ENCODE measurements at places on chromosomes 16 and 17.

GRCh38 chr17:32777436-32777835 is 99.5 kb downstream of the MYO1D start:
- no peak for DNase-seq

DNA sequence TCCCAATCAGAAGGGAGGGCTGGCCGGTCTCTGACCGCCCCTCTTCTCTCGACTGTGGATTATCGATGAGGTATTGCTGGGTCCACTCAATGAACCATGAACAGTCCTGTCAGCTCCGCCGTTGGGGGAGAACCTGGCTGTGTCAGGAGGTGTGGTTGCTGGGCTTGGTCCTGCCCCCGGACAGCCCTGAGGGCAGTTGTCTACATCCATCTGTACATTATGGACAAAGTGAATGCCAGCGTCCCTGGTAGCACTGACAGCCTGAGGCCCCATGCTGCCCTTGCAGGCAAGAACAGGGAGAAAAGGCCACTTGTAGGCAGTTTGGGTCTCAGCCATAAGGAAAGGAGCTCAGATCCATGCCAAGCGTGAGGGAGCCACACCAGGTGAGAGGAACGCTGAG is 38.9 kb downstream of the ST3GAL2 start:
- no peak for DNase-seq

DNA sequence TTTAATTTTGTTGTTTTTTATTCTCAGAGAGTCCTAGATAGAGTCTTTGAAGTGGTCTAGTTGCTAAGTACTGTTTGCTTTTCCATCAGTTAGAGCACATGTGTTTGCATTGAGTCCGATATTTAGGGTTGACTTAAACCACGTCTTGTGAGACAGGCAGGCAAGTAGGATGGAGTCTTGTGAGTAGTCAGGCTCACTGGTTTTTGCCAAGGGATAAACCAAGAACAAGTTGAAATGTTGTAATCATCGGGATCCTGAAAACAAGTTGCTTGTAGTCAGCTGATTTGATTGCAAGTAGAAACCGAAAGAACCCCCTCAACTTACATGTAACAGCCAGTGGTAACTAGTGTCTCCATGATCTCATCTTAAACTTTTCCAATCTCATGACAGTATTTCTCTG is 17.2 kb downstream of the ATP6V0A1 start:
- peak; percentile 12 for DNase-seq

DNA sequence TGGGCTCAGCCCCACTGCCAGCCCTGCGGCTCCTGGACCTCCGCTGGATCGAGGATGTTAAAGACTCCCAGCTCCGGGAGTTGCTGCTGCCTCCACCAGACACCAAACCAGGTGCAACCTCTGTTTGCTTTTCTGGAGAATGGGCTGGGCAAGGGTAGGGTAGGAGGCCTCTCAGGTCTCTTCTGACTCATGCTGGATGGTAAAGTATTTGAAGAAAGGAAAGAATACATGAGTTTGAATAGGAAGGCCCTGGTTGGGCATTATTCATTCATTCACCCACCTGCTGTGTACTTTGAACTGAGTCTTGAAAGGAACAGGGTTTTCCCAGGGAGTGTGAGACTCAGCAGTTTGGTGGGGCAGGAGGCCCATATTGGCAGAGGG is 6.5 kb upstream of the ORAI3 start:
- DNase-seq = no peak

GRCh38 chr16:67657017-67657608 is 2.9 kb downstream of the ACD start:
- no peak for DNase-seq

DNA sequence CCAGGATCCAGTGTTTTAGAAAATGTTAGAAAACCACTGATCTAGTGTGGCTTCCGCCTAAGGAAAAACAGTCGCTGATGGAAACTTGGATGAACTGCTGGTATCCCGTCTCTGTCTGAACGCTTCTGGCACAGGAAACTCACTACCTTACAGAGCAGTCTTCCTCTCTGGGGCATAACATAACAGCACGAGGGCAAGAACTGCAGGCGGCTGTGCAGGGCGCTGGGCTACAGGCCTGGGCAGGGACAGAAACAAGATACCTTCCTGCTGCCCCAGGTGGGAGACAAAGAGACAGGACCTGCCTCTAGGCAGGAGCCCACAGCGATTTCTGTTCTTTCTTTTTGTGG is 10.5 kb downstream of the MXRA7 start:
- DNase-seq = no peak

GRCh38 chr17:62105357-62105756 is 40.3 kb upstream of the MED13 start:
- DNase-seq = no peak

DNA sequence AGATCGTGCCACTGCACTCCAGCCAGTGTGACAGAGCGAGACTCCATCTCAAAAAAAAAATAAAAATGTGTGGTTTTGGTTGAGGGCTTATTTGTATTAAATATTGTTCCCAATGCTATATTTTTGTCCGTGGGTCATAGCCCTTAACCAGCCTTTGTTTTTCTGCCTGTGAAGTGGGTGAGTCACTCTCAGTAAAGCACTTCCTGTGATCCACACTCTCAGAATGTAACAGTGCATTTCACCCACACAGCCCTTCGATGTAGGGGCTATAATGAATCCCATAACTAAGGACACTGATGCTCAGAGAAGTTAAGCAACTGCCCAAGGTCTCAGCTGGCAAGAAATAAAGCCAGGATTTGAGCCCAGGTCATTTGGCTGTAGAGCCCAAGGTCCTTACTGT is 34.7 kb upstream of the POLR3E start:
- DNase-seq = no peak

- DNase-seq = peak; percentile 66
Measured at GRCh38 chr16:11586856-11587642, at the start of gene LITAF. LITAF (minus strand) TSS chr16:11586919; CDS start chr16:11556730, 30,189 bp downstream.

GRCh38 chr17:62599964-62600657 is 27.4 kb upstream of the MRC2 start:
- no peak for DNase-seq

GRCh38 chr16:609316-609715 is 19.4 kb downstream of the RAB40C start:
- no peak for DNase-seq

DNA sequence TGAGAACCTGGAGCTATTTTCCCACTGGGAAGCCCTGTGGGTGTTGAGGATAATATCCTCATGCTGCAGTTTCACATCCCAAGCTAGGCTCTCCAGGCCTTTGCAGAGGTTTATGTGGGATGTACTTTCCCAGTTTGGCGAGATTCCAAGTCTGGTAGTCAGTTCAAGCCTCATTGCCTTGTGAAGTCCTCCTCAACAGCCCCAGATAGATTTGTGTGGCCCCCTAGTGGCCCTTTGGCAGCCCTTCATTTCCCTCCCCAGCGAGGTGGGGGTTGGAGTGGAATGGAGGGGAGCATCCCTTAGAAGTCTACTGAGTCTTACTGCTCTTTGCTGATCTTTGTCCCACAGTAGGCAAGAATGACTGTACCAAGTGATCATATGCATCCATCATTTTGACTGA is 137.9 kb downstream of the CDH11 start:
- DNase-seq = peak; percentile 79

- no peak for DNase-seq
Measured at GRCh38 chr16:57213462-57213861, 27.3 kb downstream of the RSPRY1 start.

DNA sequence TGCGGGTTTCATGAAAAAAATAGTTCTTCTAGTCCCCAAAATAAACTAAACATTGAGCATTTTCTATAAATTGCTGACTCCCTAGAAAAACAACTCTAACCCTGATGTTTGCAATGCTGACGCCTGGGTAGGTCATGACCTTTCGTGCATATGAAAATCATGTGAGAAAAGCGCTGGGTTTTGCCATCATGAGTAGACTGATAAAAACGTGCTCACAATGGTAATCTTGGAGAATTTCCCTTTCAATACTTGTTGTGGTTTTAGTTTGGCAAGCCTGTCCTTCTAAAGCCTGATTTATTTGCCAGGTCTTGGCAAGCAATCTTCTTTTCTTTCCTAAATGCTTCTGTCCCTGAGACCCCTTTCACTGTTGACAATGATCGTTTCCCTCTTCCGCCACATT is 4.0 kb upstream of the CLEC10A start:
- no peak for DNase-seq

- no peak for DNase-seq
Measured at GRCh38 chr17:77300016-77300686, 159.4 kb downstream of the SEC14L1 start.

GRCh38 chr17:29718446-29719039 is 95.8 kb upstream of the CORO6 start:
- no peak for DNase-seq

DNA sequence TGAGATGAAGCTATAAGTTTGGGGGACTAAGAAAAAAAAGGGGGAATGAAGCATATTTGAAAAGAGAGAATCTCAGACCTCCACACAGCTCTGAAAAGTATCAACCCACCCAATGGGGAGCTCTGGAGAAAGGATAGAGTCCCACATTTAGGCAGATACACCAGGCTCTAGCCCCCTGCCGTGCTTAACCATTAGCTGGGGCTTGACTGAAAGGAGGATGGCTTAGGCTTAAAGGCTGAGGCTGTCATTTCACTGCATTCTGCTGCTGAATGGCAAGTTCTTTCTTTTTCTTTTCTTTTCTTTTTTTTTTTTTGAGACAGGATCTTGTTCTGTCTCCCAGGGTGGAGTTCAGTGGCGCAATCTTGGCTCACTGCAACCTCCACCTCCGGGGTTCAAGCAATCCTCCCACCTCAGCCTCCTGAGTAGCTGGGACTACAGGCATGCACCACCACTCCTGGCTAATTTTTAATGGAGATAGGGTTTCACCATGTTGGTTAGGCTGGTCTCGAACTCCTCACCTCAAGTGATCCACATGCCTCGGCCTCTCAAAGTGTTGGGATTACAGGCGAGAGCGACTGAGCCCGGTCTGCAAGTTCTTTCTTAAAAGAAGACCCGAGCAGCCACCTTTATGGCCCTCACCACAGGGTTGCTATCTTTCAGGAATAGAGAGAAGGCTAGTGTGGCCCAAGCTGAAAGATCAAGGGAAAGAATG is 9.0 kb upstream of the MMP2 start:
- DNase-seq = no peak

DNA sequence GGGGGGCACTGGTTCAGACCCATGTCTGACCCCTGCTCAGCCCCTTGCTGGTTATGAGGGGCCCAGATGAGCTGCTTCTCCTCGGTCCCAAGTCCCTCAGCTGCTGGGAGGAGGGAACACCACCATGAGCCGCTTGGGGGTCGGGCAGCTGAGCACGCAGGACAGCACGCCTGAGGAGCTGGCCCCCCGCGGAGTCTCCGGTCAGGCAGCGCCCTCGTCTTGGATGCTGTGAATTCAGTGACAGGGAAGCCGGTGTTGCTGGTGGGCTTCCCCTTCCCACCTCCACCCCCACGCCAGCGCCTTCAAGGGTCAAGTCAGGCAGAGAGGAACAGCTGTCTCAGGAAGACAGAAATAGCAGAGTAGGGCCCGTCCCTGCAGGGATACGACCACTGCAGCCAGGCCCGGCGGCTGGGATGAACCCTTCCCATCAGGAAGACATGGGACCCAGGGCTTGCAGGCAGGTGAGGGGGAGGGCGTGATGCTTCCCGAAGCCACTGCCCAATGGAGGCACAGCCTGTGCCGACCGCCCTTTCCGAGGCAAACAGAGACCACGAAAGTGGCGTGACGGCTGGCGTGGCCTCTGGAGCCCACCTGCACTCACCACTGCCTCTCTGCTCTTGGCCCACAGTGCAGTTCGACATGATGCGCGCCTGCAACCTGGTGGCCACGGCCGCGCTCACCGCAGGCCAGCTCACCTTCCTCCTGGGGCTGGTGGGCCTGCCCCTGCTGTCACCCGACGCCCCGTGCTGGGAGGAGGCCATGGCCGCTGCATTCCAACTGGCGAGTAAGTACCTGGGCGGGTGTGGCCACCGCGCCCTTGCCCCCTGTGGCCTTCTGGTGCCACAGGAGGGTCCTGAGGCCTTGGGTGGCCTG is 8.1 kb downstream of the TMEM204 start:
- DNase-seq = no peak

DNA sequence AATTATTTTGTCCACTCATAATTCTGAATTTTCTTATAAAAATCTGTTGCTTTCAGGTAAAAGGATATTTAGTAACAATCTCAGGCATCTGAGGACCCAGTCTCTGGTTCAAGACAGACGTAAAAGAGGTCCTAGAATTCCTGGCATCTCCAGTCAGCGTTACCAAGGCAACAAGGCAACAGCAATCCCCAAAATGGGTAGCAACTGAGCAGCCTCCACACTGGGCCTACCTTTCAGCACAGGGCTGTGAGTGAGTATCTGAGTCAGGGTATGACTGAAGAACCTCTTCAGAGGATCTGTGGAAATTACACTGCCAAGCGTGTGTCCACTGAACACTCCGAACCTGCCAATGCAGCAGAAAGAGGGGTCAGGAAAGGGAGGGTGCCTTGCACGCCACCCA is 20.8 kb downstream of the FANCA start:
- peak; percentile 43 for DNase-seq

DNA sequence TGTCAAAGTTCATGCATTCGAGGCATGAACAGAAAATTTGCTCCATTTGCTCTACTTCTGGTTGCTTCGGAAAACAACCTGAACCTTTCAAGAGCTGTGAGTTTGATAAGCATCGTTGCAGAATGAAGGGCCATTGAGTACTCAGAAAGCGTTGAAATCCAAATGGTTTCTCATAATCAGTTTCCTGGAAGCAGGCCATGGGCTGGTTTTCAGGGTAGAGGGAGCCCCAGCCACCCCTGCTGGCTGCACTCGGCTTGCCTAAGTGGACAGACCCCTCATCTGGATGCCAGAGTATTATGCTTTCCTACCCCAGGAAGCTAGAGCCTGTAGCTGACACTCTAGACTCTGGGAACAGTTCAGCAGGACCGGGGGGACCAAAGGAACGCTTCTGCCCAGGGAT is 24.4 kb downstream of the SCNN1G start:
- DNase-seq = no peak

DNA sequence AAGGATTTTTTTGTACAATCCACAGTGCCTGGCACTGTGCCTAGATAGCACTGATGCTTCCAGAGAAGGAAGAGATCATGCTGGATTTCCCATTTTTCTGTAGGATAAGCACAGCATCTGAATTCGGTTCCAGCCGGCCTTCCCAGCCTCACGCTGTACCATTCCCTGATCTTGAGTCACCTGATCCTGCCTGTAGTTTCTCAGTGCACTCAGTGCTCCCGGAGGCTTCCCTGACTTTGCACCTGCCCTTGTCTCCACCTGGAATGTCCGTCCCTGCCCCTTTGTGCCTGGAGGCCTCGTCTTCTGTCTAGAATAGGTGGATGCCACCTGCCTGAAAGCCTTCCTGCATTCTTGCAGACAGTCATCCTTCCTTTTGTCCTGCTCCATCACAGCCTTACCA is 179.9 kb downstream of the CCDC182 start:
- DNase-seq = no peak

- peak; percentile 82 for DNase-seq
Measured at GRCh38 chr17:2025220-2025621, at the start of gene RTN4RL1. RTN4RL1 (minus strand) TSS chr17:2025334; CDS start chr17:2024865, 469 bp downstream.

- no peak for DNase-seq
Measured at GRCh38 chr16:24571096-24571495, 31.7 kb downstream of the RBBP6 start.

DNA sequence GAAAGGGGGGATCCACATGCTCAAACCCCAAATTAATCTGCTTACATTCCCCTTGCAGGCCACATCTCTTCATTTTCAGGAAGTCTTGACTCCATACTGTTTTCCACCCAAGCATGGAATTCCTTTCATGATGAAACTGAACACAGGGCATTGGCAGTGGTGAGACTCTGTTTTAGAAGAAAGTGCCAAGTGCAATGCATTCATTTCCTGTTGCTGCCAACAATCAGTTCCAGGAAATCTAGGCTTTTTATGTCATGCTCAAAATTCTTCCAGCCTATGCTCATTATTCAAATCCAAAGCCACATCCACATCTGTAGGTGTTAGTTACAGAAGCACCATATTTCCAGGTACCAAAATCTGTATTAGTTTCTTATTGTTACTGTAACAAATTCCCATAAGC is 4.1 kb downstream of the CCL2 start:
- no peak for DNase-seq

GRCh38 chr16:1942047-1942809 is 771 bp downstream of the MSRB1 start:
- no peak for DNase-seq
